ENCODE measurements at places on chromosomes 3 and 15.

DNA sequence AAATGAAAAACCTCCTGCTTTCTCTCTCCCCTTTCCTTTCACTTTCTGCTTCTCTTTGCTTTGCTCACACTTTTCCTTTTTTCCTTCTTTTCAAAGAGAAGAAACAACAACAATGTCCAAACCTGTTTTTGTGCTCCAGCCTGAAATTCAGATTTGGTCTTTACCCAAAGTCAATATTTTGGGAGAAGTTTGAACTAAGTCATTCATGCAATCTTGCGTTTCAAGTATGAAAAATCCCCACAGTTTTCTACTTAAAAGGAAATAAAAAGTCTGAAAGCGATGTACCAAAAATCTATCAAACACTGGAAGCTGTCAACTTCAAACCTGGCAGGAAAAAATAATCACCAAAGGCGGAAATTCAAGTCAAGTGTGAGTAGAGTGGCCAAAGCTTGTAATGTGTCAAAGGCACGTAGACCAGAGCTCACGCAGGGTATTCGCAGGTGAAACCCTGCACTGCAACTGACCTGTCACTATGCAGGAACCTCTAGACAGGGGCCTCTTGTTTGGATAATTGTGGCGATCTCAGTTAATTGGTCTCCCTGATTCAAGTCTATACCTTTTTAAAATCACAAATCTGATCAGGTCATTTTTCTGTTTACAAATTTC is 118.8 kb upstream of the GALNT15 start:
- peak; percentile 54 for DNase-seq

- DNase-seq, result no peak
Measured at GRCh38 chr3:149657321-149657925, 402 bp downstream of the WWTR1 start.

GRCh38 chr3:30893678-30894325 is 659 bp downstream of the GADL1 start:
- no peak for DNase-seq

DNA sequence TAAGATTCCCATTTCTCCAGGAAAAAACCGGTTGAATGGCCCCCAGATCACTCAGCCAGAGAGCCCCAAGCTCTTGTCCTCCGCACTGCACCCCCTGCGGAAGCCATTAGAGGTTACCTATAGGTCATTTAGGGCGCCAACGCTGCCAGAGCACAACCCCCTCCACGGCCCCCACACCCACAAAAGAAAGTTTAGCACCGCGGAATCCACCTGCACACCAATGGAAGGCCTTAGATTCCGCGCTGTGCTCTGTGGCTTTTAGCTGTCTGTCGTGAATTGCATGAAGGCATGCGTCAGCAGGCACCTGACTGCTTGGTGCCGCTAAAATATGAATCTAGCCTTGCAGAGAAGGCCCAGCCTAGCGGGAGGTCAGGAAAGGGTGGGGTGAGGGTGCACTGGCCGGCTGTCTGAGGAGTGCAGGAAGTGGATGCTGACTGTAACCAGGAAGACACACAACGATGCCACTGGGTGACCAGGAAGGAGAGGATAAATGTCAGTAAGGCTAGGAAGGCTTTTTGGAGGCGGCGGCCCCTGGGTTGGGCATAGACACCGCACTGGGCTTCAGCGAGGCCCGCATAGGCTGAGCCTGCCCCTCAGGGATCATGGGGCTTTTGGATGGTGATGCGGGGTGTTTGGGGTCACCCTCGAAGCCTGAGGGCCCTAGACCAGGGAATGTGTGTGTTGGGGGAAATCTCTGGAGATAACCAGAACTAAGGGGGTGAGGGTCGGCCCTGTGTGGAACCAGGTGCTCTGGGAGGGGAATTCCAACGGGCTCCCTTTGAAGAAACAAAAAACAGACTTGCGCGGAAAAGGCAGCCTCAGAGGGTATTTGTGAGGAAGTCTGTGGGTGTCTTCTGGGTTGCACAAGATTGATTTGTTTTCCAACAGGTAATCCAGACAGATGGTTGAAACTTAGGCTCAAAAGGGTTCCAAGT is 976 bp upstream of the NUP210 start:
- no peak for DNase-seq

DNA sequence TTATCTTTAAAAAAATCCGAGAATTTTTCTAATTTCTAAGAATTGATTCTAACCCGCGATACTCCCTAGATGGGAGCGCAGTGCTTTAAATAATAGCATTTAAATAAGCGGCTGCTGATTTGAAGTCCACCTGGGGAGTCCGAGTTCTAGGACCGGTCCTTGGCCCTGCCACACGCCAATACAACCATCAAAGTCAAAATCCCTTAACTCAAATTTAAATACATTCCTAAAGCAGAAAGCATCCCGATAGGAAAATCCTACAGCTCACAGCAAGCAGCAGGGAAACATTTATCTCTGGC is 508 bp upstream of the ECT2 start:
- no peak for DNase-seq

Measured in stromal cell of bone marrow (primary cell).